ENCODE measurements at places on chromosomes 6 and 20. TPM values are rescaled to one million over a fixed set of nuclear protein-coding genes. Genes with fewer than 3 reads are reported as not detected.
A peak's percentile ranks its signal among the peaks of the same experiment; 100 is the strongest.

- no peak for DNase-seq
Measured at GRCh38 chr20:11331096-11331495, 586.6 kb upstream of the BTBD3 start.

The GRM1 gene
- not detected for total RNA-seq

- no peak for DNase-seq
Measured at GRCh38 chr6:137349856-137350830, 131.0 kb upstream of the IFNGR1 start.

DNA sequence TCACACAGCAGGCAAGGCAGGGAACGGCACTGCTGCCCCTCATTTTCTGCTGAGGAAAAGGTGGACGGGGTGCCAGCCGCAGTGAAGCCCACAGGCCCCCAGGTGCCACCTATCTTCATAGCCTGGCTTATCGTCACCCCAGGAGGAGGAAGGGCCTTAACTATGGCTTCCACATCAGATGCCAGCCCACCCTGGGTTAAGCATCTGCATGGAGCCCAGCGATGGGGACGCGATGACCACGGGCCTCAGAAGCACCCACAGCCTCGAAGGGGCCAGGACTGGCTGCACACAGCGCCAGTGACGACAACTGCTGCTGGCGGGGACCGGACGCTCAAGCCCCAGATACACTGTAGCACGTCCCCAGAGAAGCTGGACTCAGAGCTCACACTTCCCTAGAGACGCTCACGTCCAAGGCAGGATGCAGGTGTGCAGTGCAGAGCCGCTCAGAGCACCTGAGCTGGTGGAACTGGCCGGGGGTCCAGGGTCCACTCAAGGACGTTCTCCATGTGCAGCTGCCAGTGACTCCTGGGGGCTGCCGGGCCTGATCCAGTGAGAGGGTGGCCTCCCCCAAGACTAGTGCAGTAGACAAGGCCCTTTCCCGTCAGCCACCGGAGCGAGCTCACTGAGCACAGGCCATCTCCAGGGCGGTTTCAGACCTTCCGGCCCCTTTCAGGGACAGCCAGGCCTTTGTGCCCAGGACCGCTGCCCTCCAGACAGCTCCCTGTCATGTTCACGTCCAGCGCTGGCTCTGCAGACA, 83.0 kb downstream of the YTHDF1 start:
- DNase-seq = no peak

DNA sequence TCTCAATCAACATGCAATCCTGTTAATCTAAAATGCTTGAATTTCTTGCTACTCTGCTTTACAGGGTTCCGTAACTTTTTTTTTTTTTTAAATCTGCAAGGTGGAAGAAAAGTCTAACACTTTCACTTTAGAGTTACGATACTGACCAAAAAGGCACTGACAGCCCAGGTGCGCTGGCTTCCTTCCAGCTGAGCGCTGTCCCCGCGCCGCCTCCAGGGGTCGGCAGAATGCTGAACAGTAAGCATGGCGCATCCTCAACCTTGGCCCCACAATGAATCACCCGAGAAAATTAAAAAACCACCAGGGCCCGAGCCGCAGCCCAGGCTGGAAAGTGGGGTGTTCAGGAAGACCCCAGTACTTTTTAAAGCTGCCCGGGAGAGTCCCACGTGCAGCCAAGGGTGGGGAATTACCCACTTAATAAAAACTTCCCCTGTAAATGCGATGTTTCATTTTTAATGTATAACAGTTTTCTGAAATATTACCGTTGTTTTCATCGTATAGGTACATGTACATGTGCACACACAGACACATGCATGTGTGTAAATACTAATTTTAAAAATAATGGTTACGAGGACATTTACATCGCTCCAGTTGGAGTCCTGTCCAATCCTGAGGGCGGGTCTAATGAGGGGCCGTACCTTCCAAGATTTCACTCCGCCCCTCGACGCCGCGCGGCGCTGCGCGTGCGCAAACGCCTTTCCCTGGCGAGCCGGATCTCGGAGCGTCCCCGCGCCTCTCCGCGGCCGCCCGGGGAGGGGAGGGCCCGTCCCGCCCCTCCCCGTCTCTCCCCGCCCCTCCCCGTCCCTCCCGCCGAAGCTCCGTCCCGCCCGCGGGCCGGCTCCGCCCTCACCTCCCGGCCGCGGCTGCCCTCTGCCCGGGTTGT, at the start of gene GINM1:
GINM1 (plus strand) TSS at position 849 of the 883 bp plus-strand sequence. CDS start 40 bp downstream, outside the sequence.
- DNase-seq = peak; percentile 97

The DEF6 gene
- total RNA-seq = 125 TPM

- DNase-seq = no peak
Measured at GRCh38 chr6:17193106-17193775, 87.9 kb upstream of the RBM24 start.
